ENCODE measurements at places on chromosomes 4 and X.

- DNase-seq, result no peak
Measured at GRCh38 chrX:110159865-110160264, 157.0 kb downstream of the TMEM164 start.

- no peak for DNase-seq
Measured at GRCh38 chr4:59455751-59456150, 1744.4 kb upstream of the ADGRL3 start.

DNA sequence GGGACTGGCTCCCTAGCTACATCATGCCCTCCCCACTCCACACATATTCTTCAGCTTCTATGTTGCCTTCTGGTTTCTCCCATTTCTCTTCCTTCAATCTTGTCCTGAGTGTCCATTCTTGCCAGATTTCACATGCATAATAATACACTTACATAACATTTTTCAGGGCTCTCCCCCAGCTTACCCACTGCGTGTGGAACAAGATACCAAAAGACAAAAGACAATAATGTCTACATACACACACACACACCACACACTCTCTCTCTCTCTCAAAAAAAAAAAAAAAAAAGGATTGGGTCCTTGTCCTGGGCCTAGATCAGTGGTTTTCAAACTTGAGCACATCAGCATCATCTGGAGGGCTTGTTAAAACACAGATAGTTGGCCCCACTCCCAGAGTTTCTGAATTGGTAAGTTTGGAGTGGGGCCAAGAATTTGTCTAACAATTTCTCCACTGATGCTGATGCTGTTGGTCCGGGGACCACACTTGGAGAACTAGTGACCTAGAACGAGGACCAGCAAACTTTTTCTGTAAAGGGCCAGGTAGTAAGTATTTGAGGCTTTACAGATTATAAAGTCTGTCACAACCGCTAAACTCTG is 6.5 kb upstream of the SMARCA1 start:
- no peak for DNase-seq

- DNase-seq, result no peak
Measured at GRCh38 chr4:47640911-47641310, 155.8 kb downstream of the ATP10D start.
